Nephron progenitor cell (in vitro differentiated cells): ENCODE measurements at places on chromosomes 2 and 18.

GRCh38 chr2:202017940-202018339 lies 15.7 kb upstream of the FZD7 start:
- DNase-seq: no peak

GRCh38 chr2:196601430-196602306 lies 37.8 kb upstream of the CCDC150 start:
- no peak for DNase-seq

DNA sequence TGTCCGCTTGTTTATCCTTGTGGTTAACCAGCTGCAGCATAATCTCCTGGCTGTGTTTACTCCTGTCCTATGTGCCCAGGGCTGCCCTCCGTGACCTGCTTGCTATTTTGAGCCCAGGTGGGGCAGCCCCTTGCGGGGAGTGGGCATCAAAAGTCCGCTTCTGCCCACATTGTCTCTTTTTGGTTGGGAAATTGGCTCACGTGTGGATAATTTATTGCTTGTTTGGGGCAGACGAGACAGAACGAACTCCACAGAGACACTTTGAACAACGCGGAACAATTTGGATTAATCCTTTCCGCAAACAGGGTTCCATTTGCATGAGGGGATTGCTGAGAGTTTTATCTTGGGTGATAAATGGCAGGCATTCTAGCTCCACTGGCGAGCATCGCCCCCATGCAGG lies 8.1 kb upstream of the CXCR4 start:
- DNase-seq: no peak

DNA sequence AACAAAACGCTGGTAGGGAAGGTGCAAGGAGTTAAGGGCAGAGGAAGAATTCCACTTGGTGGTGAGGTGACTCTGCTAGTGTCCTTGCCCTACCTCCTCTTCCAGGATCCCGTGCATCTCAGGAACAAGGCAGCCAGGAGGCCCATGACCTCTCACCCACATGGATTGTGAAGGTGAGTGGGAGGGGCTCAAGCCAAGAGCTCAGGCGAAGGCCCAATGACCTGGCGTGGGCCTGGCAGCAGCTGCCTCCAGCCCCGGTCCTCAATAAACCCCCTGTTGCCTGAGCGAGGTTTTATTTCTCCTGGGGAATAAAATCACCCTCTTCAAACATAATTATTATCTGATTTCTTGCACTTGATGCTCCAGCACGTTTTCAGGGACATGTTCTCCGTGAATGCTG lies 28.2 kb downstream of the LAMA1 start:
- DNase-seq: no peak

DNA sequence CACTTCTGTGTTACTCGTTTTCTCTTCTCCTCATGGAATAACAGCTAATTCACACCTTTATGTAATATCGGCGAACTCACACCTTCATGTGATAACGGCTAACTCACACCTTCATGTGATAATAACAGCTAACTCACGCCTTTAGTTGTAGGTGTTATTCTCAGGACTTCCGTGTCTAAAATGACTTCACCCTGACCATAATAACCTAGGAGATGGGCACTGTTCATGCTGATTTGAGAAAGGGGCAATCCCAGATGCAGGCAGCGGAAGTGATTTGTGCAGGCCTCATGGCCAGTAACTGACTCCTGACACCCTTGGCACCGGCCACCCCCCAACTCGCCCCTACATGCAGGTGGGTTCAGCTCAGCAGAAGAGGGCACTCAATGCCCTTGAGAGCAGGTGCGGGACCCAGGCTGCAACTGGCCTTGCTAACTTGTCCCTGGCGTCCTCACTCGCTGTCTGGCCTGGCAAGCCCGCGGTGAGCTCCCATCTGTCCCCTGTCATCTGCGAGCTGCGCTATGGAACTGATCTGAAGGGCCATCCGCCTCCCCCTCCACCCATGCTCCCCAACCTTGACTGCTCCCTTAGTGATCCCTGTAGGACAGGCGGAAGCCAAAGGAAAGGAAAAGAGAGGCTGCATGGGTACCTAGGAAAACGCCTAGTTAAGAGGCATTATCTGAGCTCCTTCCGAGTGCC lies 42.6 kb upstream of the MTCL1 start:
- DNase-seq: no peak

DNA sequence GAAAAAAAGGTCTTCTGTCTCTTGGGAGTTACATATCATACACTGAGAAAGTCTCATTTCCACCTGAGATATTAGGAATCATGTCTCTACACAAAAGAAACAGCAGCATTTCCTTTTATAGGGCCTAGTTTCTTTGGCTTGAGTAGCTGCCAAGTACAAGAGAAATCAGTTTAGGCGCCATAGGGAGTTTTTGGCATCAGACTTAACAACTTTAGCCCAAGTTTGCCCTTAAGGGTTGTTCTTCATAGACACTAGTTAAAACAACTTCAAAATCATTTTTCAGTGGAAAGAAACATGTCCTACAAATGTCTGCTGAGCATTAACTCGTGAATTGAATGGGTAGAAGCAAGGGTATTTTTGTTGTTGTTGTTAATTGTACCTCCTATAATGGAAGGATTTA lies 587.0 kb upstream of the DSEL start:
- no peak for DNase-seq

DNA sequence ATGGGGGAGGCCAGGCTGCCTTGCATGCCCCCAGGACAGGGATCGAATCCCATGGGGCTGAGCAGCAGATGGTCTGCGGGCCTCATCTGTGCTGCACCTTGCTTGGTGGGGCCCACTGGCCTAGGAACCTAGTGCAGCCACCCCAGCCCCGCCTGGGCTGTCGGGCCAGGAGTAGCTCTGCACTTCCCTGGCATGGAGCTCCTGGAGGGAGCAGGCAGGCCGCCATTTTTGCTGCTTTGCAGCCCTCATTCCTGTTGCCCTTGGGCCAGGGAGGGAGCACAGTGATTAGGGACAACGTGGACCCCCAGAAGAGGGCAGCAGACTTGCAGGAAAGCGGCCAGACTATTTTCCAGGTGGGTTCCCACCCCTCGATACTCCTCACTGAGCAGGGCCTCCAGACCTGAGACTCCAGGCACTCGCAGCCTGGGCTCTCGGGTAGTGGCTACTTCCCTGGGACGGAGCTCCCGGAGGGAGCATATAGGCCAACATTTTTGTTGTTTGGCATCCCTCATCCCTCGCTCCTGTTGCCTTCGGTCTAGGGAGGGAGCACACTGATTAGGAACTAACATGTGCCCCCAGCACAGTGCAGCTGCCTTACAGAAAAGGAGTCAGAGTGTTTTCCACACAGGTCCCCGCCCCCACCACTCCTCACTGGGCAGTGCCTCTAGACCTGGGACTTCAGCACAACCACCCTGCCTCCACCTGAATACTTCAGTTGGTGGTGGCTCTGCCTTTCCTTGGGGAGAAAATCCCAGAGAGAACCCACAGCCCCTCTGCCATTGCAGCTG lies 99.5 kb downstream of the MAIP1 start:
- peak; percentile 22 for DNase-seq
